Activated CD4-positive, alpha-beta T cell treated with anti-CD3 and anti-CD28 coated beads for 4 hours (primary cell): ENCODE measurements at places on chromosomes 3 and 15.

DNA sequence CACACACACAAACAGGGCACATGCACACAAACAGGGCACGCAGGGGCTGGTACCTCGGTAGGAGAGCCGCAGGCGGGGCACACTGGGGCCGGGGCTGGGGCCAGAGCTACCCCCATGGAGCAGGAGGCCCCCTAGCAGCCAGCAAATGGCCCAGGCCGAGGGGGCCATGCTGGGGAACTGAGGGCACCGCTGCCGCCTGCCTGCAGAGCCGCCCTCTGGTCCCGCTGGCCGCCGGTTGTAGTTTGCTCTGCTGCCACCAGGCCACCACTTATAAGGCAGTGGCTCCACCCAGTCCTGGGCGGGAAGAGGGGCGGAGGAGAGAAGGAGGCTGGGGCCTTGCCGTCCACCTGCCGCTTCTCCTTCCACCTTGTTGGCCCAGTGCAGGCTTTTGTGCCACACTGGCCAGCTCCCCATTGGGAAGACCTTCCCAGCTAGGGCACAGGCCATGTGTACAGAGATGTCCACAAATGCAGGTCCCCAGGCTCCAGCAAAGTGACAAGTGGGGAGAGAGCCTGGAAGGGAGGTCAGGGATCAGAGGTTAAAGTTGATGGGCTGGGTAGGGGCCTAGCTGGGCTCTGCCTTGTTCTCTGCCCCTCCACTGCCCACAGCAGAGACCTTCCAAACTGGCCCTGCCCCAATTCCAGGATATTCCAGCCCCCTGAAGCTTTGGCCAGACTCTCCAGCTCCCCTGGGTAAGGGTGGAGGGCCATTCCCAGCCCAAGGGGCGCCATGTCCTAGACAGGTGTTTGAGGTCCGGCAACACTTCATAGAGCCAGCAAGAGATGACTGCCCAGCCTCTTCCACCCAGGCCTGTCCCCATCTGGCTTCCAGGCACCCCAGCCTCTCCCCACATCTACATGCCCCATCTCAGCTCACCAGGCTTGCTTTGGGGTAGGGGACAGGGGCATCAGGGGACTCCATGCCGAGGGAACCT lies at the start of gene SEMA3G:
SEMA3G (minus strand) TSS at position 244 of the 934 bp plus-strand sequence; CDS start at position 168, 76 bp downstream.
- peak; percentile 66 for DNase-seq

DNA sequence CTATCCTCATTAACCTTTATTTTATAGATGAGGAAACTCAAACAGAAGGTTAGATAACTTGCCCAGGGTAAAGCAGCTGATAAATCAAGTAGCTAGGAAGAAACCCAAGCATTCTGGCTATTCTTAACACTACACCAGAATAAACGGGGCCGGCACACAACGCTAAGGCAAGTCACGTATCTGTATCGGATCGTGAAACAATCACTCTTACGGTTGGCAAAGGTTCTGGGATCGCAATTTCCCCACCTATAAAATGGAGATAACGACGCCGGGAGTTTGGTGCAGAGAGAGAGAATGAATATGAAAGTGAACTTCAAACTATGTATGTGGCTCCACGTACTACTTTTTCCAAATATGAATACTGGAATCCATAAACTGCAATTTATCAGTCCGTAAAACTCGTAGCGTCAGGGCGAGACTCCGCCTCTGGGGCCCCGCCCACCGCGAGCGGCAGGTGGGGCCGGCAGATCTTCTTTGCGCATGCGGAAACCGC lies 252 bp upstream of the ARMC8 start:
- DNase-seq, result peak; percentile 88

- DNase-seq, result no peak
These were observed 30.8 kb downstream of the SRP14 start for GRCh38 chr15:40008061-40008765.

- DNase-seq, result no peak
These were observed 25.2 kb downstream of the PAQR5 start for GRCh38 chr15:69323893-69324430.

- no peak for DNase-seq
These were observed 24.0 kb upstream of the TEX9 start for GRCh38 chr15:56341201-56341600.

DNA sequence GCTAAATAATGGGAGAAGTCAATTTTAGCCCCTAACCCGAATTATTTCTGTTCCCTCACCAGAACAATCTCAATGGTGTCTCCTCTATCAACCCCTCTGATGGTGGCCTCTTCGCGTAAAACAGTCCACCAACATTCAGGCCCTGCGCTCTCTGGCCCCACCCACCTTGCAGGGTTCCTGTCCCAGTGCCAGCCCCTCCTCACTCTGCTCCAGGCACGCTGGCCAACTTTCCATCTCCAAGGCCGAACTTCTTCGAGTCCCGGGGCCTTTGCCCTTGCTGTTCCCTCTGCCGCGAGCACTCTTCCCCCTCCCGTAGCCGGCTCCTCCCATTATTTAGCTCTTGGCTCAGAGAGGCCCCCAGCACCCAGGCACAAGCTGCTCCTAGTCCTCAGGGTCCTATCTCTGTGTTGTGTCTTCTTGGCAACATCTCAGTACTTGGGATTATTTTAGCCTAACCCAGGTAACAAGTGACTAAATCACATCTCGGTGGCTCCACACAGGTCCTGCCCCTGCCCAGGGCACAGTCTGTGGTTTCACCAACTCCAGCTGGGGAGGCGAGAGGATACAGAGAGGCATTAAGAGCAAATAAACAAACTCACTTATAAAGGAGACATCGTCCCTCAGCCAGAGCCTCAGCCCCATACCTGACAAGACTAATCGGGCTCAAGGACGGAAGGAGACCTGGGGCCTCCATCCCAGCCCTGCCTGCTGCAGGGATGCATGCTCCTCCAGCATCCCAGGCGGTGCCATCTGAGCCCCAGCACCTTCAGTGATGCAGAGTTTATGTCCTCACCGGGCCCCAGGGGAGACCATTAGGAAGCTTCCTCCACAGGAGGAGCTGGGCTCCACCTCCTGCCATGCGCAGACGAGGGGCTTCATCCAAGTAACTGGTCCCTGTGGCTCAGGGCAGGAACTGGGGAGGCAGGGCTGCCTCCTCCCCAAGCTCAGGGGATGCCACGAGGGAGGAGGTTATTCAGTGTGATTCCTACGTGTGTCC lies 19.7 kb upstream of the IQSEC1 start:
- no peak for DNase-seq

GRCh38 chr3:43096761-43097160 lies 9.1 kb downstream of the POMGNT2 start:
- no peak for DNase-seq

- DNase-seq, result peak; percentile 65
These were observed 588 bp upstream of the VIPR1 start for GRCh38 chr3:42501681-42502428.

- DNase-seq, result no peak
These were observed 223.7 kb upstream of the NANOGP8 start for GRCh38 chr15:35308802-35309201.

- DNase-seq, result no peak
These were observed 80.7 kb downstream of the SEC22A start for GRCh38 chr3:123282461-123282860.

DNA sequence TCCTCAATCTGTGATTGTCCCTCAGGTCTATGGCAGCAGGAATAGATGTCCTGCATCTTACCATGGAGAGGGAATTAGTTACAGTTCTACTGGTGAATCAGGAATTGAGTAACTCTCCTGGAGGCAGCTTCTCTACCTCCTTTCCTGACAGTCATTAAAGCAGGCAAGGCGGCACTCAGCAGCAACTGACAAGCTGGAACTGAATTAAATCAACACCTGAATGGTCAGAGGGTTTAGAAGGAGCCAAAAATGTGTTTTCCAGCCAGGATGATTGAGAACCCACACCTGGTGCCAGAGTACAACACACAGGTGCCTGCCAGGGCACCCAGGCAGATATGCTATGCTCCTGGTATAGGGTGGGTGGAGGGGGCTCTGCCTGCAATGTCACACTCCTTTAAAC lies 43.1 kb upstream of the TIPARP start:
- no peak for DNase-seq

- no peak for DNase-seq
These were observed 55.1 kb downstream of the GASK1A start for GRCh38 chr3:43034200-43034599.

DNA sequence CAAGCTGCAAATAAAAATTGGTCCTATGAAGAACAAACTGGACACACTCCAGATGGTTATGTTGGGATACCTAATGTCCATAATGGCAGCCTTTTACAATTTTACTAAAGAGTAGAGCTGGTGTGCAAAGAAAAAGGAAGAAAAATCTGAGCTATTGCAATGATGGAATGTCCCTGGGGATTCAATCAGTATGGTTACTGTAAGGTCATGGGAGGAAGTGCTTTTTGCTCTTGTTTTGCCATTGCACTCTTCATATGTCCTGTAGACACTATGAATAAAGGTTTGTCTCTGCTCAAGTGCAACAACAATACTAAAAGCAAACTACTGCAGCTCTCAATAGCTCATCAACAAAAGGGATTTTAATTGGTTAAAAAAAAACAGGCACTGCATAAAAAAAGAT lies 5.4 kb downstream of the PFN2 start:
- no peak for DNase-seq

GRCh38 chr3:99505200-99505599 lies 133.2 kb upstream of the COL8A1 start:
- no peak for DNase-seq

- no peak for DNase-seq
These were observed 60.7 kb downstream of the BDH1 start for GRCh38 chr3:197495059-197495455.

DNA sequence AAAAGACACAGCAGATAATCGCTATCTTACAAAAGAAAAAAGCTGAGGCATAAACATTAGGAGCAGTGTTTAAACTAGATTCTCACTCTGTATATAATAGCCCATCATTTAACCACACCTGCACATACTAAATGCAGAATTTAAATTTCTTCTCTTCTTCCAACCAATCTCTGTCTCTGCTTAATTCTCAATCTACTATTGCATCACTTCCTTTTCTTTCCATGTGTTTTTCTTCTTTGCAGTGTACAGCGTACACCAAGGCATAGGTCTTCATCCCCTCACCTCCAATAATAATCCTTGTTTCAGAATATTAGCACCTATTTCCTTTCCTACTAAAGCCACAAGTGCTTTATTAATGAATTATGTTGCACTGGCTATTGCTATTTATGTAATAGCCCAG lies 90.9 kb downstream of the NR1I2 start:
- DNase-seq, result no peak

GRCh38 chr15:73965758-73966113 lies 26.4 kb downstream of the STOML1 start:
- DNase-seq, result no peak

DNA sequence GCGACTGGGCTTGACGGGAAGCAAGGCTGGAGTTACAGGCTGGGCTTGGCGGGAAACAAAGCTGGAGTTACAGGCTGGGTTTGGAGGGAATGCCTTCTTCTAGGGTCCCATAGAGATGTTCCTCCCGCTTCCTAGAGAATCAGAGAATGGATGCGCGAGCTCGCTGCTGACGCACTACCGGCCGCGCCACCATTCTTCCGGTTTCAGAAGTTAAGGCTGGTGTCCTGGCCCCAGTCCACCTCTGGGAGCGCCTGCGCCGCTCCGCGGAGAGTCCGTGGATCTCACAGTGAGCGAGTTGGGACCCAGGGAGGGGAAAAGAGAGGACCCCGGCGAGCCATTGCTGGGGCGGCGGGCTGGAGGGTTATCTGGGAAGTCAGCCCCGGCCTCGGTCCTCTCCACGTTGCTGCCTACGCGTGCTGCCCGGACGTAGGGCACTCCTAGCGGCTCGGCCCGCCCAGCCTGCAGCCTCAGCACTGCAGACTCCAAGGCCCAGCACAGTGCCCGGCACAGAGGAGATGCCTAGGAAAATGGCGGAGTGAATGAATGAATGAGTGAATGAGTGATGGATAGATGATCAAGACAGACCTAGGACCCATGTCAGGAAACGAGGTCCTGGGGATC lies at the start of gene ZNF502:
ZNF502 (plus strand) TSS at position 206 of the 621 bp plus-strand sequence. CDS start 7,602 bp downstream, outside the sequence.
- peak; percentile 43 for DNase-seq

DNA sequence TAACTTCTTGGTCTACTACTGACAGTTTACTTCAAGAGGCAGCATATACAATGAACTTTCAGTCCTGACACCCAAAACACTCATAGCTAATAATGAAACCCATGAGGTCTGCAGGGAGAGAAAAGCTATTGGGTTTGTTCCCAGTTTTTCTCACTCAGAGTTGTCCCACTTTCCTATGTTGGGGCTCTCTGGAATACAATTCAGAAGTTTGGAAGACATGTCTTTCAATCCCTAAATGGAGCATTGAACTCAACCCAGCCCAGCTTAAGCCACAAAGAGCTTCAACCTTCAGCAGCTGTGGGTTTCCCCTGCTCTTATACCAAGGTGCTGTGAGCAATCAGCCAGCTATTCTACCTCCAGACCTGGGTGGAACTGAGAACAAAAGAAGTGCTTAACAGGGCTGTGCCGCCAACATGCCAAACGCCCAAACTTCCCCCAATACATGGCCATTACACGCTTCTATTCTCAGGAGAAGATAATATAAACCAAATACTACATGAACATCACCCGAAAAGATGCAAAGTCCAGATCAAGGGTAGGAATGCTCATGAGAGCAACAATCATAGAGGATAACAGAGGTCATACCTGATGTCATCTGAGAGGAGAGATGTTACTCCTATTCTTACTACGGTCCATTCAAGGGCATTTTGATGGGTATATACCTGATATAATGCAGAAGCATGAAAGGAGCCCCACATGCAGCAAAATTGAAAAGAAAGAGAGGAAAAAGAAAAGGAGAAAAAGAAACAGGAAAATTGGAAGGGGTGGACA lies 131.2 kb upstream of the TGFBR2 start:
- no peak for DNase-seq

DNA sequence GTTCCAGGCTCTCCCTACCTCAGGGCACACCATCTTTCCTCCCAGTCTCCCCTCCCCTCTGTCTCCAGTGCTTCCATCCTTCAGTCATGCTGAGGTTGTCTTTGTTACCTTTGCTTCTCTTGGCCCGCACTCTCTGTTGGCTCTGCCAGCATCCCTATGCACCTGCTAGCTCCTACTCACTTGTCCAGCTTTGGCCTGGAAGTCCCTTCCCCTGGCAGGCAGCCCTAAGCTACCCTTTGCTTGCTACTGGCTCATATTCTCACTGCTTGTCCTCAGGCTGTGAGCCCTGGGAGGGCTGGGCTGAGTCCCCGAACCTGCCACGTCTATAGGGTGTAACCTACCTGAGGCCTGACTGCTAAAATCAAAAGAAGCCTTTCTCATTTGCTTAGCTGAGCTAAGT lies 122.7 kb downstream of the PGPEP1L start:
- no peak for DNase-seq

DNA sequence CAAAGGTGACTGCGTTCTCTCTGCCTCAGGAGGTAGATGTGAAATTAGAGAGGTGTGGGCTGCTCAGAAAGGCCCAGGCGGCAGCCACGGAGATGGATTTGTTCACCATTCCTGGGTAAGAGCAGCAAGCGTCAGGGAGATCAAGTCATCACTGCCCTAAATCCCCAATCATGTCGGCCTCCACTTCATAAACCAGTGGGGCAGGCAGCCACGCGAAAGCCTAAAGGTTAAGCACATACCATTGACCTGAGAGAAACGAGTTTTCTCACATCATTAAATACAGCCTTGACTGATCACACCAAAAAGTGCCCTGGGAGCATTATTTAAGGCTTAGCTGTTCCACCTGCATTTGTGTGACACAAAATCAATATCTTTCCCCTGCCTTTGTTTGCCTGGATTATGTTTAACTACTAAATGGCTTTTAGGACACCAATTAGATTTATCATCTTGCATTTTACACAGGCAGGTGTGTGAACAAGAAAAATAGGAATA lies 50.7 kb upstream of the FOXB1 start:
- no peak for DNase-seq

GRCh38 chr15:91782221-91782620 lies 71.3 kb upstream of the SLCO3A1 start:
- DNase-seq, result no peak
